HCT116 (cell line): ENCODE measurements at places on chromosomes 3 and 15. TPM values are rescaled to one million over a fixed set of nuclear protein-coding genes. Genes with fewer than 3 reads are reported as not detected.

PAQR5 gene
- total RNA-seq, result 34.0 TPM

DUOX2 gene
- total RNA-seq, result 0.44 TPM

CHRNA3 gene
- total RNA-seq, result not detected

- no peak for DNase-seq
Observed at GRCh38 chr15:71136159-71136783, 21.0 kb downstream of the THSD4 start.

DNA sequence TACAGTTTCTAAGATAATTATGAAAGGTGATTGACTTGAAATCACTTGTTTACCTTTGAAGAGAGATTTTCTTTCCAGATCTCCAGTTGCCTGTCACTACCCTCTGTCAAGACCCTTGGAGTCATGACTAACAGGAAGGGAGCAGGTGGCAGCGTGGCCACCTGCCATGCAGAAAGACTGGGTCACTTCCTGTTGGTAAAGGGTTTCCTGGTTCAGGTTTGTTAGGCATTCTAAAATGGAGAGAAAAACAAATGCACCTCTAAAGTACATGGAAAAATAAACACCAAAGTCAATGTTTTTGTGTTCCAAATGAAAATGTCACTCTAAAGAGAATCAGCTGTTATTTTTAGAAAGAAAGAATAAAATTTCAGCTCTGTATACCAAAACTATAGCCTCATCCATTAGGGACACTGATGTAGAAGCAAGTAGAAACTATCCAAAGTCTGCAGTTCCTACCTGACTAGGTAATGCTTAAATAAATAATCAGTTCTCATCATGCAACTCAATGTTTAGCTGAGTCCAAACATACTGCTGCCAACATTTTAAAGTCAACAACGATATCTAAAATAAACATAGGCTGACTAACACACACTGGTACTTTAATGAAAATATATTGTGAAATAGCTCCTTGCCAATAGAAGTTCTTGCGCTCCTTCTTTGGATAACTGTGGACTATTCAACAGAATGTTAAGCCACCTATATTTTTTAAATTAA is 23.9 kb upstream of the TM4SF1 start:
- DNase-seq, result no peak

GRCh38 chr3:101936419-101937356 is 87.4 kb downstream of the NFKBIZ start:
- no peak for DNase-seq

- no peak for DNase-seq
Observed at GRCh38 chr3:5264896-5265770, 77.6 kb downstream of the EDEM1 start.

DNA sequence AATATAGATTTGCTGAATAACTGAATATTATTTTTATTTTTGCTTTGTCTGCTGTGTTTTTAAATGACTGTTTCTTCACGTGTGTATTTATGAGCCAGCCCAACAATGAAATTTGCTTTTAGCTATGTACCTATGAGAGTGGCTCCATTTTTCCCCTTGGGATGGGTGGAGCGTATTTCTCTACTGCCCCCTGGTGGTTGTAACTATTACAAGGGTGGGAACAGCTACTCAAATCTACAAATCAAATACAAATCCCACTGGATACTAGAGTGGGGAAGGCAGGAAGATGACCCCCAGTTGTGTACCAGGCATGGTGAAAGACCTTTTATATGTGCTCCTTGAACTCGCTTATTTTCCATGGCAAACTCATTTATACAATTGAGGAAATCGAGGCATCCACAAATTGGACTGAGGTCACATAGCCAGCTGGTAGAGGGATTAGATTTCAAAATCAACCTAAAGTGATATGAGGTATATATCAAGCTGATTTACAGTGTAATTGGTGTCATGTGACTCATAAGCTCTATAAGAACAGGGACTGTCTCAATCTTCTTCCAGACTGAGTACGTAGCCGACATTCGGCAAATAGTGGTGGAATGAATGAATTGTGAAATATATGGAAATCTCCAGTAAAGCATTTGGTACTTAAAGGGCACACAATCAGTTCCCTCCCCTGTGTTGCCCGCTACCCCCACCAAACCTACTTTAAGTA is 69.5 kb upstream of the VEPH1 start:
- DNase-seq, result peak; percentile 50

GRCh38 chr3:72738752-72739530 is 109.3 kb downstream of the SHQ1 start:
- no peak for DNase-seq

DNA sequence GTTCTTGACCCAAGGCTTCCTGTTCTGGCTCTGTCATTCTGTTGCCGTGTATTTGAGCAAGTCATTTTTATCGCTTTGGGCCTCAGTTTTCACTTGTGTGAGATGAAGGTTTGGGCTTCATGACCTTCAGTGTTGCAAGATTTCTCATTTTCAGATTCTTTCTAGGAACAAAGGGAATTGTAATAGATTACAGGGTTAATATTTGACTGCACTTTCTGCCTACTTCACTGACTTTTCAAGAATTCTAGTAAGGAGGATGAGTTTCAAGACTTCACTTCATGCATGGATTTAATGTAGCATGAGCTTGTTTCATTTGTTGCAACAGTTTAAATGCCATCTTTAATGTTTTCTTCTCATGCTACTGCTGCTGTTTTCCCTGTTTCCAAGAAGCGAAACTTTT is 226.5 kb downstream of the NLGN1 start:
- no peak for DNase-seq

- DNase-seq, result no peak
Observed at GRCh38 chr3:120602682-120603081, 6.5 kb downstream of the NDUFB4 start.
